ENCODE measurements at places on chromosomes 2 and 18.

- DNase-seq, result no peak
Observed at GRCh38 chr2:104851291-104852089, 2.4 kb upstream of the POU3F3 start.

GRCh38 chr2:203534621-203535077 is 452 bp downstream of the RAPH1 start:
- no peak for DNase-seq

- DNase-seq, result no peak
Observed at GRCh38 chr2:195608768-195609454, 48.1 kb upstream of the SLC39A10 start.

- DNase-seq, result no peak
Observed at GRCh38 chr2:237967463-237967951, 693 bp downstream of the UBE2F start.

GRCh38 chr18:78769502-78770105 is 210.0 kb upstream of the SALL3 start:
- no peak for DNase-seq

DNA sequence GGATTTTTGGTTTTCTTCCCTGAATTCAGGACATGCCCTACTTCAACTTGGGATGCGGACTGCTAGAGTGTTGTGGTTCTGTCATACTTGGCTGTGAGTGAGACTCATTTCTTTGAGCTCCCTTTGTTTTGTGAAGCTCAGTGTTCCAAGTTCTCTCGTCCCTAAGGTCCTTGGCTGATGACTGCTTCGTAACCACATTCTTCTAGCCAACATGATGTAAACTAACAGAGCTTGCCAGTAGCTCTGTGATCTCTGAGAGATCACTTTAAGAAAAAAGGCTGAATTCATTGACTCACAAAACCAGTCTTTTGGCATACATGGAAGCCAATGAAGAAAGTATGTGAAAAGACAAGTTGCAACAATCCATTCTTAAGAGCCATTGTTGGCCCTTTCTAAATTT is 96.9 kb upstream of the MSTN start:
- no peak for DNase-seq

DNA sequence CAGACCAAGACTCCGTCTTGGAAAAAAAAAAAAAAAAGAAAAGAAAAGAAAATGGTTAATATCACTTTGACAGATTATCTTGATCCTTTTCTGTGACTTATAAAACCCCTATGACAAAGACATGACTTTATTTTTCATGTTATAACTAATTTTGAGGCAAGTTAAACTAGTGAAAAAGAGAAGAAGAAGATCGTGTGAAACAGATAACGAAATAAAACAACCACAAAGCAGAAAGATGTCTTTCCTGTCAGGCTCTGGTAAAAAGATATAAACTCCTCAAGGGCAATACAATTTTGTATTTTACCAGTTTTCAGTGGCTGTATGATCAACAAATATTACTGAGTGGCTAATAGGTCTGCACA is 13.4 kb upstream of the RBMS1 start:
- DNase-seq, result no peak

DNA sequence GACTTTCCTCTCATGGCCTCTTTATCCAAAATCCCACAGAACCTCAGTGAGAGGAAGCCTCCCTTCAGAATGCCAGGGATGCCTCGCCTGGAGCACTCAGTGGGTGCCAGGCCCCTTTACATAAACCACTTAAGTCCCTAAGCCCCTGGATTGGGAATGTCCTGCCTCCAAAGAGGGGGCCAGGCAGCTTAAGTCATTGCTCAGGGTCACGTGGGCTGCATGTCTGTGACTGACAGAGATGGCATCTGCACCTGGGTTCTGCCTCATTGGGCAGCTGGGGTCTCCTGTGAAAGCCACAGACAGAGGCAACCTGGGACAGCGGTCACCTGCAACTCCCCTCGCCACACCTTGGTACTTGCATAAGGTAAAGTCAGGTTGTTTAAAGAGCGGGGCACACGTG is 93.5 kb downstream of the MYT1L start:
- no peak for DNase-seq

DNA sequence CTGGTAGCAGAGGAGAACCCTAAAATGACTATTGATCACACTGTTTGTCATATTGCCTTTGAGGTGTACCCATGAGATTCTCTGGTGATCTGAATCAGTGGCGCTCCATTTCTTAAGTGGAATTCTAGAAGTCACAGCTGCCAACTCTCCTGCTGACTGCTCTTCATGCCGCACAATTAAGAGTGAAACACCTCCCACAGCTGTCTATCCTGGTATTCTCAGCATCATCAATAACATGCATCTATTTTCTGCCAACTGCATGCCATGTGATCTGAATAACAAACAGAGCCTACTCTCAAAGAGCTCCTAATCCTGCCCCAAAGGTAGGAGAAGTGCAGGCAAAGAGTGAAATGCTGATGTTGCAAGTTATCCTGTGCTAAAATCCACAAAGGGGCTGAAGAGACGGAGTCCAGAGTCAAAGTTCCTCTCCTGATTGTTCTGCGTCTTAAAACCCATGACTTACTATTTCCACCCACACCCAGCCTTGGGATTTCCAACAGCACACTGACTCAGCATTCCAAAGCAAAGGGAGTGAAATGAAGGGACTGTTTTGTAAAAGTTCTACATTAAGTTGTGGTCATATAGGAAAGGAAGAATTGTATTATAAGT is 13.7 kb upstream of the DAPL1 start:
- DNase-seq, result no peak

DNA sequence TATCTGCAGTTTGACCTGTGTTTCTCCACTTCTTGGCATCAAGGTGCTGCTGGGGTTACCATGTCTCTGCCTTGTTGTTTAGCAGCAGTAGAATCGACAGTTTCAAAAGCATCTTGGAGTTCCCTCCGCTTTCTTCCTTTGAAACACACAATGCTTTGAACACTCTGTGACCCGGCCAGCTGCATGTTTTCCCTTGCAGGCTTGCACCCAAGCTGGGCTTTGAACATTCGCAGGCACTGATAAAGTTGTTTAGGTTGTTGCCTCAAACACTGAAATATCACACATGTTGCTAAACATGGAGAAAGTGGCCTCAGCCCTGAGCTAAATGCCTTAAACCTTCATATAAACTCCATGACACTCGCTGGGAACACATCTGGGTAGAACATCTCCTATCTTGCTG is 251.7 kb downstream of the TSN start:
- DNase-seq, result no peak

DNA sequence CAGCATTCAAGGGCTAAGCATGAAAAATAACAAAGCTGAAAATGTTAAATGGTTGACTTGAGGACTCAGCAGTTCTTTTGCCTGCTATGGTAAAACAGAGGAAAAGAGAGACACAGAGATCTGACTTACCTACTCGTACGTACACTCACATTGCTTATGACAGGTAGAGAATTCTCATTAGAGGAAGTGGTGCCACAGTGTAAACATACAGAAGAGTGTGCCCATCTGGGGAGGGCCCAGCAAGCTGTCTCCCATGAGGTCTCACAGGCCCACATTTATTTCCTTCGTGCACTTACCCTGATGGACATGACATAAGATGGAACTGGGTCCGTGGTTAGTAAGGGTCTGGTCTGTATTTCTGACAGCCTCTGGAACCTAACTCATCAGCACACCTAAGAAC is 729.1 kb downstream of the BCL11A start:
- no peak for DNase-seq

DNA sequence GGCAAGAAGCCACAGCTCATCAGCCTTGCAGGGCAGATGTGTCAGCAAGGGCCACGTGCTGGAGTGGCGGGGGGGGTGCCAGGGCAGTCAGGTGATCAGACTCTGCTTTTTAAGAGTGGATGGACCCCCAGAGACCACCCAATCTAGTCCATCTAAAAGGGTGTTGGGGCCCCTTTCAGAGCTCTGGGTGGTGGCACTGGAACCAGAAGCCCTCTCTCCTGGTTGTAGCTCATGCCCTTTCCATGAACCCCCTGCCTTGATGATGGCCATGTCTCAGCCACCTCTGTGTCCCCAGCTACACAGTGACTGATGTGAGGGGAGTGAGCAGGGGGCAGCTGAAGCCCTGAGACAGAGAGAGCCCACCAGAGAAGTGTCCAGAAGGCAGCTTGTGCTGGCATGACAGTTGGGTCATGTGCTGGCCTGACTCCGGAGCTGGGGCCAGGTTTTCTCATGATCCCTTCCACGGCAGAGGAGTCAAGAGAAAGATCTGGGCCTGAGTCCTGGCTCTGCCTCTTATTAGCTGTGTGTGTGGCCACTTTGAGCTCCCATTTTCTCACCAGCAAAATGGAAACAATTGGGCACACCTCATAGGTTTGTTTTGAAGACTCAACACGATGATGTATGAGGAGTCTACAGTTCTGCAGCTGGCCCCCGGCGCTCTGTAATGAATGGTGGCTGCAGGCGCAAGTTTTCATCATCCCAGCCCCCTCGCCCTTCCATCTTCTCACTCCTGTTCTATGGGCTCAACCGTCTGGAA is 195.7 kb downstream of the ZFP36L2 start:
- no peak for DNase-seq

GRCh38 chr2:28592481-28592880 is 96.6 kb downstream of the PLB1 start:
- no peak for DNase-seq

DNA sequence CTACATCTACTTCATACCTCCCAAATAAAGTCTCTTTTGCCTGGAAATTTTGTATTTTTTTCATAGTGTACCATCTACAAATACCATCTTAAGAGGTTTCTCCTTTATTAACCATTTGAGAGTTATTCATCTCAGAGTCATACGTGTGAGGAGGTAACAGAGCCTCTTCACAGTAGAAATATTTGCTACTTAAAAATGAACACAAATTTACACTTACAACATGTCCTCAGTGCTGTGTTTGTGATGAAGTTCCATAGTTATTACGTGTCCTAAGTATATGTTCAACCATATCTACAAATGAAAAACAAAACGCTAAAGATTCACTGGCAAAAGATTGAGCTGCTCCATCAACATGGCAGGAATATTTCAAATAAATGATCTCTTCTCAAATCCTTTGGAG is 48.5 kb upstream of the HNRNPA3 start:
- DNase-seq, result no peak

DNA sequence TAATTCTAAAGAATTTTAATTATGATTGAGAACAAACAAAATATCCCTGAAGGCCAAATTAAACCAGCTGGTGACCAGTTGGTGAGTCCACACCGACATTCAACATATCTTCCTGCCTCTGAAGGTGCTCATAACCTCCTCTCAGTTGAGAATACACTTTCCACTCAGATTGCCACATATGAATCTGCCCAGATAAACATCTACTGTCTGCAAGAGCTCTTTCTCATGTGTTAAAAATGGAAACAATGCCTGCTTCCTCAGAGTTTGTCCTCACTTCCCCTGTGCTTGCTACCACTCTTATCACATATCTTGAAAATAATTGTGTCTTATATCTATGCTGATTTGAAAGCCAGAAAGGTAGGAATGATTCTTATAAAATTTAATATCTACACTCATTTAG is 177.7 kb upstream of the GULP1 start:
- DNase-seq, result no peak

DNA sequence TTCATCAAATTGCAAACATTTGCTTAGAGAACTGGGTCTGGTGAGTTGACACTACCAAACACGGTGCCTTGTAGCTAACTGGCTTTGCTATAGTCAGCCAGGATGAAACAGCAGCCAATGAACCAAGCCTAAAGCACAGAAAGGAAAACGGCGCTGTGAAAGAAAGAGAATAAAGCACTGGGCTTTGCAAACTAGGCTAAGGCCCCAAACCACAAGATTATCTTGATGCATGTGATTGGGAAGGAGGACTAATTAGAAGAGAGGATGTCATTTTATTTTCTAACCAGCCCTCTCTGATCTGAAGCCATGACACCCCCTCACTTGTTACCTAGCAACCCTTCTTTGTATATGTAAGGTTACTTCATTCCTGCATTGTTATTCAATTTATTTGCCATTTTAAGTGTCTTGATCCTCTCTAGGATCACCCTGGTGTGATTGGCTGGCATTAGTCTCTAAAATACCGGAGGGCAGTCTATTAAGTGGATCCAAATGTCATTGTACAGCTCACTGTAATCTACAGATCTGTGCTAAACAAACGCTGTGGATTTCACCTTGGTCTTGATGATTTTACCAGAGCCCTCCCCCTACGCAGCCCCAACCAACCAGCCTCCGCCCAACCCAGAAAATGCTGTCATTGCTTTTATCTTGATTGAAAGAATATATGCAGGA is 395.4 kb upstream of the ACVR2A start:
- DNase-seq, result no peak

DNA sequence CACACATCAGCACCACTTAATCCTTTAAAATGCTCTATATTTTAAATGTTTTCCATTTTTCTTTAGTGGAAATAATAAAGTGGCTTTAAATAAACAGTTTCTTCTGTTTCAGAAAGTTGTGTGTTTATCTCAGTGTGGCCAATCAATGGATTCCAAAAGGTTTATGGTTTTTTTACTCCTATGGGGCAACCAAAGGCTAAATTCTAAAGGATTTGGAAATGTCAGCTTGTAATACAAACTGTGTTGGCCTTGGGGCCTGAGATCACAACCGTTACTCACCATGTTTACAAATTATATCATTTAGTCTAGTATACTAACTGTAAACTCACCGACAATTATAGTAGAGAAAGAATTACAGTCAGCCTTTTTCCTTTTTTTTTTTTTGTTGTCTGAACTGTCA is 827.2 kb downstream of the EPHA4 start:
- no peak for DNase-seq

DNA sequence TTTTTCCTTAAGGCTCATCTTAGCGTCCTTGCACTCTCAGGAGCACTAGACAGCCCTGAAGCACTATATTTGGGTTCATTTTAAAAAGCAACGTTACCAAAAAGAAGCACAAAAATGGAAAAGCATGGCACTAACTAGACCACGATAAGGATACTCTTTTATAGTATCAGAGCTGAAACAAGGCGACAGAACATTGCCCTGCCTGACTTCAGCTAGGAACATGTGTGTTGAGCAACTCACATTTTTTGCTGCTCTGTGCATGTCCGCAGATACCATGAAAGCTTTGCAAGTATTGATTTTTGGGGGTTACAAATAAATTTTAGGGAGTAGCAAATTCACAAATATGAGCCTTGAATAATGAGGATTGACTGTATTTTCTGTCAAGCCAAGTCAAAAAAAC is 332.0 kb downstream of the PTPRM start:
- DNase-seq, result no peak

GRCh38 chr2:79984476-79984875 is 320.1 kb downstream of the LRRTM1 start:
- no peak for DNase-seq

All from SK-N-MC (cell line).